ENCODE measurements at places on chromosomes 5 and 9.

DNA sequence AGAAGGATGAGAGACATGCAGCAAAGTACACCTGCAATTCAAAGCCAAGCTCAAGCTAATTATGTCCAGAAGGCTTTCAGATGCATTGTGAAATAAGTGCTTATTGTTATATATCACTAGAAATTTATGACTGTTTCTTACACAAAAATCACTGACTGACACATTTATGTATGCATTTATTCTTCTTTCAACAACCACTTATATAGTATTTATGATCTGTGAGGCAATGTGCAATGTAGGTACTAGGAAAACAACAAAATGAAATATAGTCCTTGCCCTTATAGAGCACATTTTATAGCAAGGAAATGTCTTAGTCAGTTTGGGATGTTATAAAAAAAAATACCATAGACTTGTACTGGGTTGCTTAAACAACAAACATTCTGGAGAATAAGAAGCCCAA is 167.6 kb downstream of the YIPF5 start:
- DNase-seq: no peak

GRCh38 chr5:38228914-38229313 is 29.4 kb upstream of the EGFLAM start:
- no peak for DNase-seq

- no peak for DNase-seq
Observed at GRCh38 chr5:163563880-163564279, 58.5 kb downstream of the MAT2B start.

GRCh38 chr5:139287890-139288635 is 5.5 kb upstream of the MATR3 start:
- DNase-seq: no peak

DNA sequence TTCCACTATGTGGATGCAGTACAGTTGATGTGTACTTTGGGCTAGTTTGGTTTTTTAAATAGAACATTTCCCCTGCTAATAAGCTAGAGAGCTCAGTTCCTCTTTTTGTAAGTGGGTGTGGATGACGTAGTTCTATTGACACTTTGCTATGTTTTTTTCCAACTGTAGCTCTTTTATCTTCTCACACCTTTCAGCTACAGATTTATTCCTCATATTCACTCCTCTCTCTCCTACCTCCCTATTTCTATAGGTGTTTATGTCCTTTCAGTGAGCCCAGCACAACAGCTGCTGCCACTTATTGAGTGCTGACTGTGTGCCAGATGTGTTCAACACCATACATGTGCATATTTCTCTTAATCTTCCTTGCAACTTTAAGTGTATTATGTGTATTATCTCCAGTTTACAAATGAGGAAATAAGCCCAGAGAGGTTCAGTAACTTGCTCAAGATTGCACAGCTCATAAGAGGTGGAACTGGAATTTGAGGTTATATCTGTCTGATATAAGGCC is 215.7 kb downstream of the SEMA6A start:
- DNase-seq: no peak

DNA sequence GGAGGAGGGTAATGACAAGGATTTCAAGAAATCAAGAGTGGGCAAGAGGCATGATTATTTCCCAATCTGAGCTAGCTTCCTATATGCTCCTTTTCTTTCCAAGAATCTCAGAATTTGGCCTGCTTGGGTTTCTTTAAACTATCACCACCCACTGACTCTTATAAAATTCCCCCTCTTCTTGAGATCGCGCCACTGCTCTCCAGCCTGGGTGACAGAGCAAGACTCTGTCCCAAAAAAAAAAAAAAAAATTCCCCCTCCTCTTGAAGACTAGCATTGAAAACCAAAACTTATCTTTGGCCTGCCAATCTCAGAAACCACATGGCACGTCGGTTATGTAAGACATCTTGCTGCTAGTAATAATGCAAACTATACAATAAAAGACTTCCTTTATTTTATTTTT is 3.4 kb upstream of the DMXL1 start:
- no peak for DNase-seq

DNA sequence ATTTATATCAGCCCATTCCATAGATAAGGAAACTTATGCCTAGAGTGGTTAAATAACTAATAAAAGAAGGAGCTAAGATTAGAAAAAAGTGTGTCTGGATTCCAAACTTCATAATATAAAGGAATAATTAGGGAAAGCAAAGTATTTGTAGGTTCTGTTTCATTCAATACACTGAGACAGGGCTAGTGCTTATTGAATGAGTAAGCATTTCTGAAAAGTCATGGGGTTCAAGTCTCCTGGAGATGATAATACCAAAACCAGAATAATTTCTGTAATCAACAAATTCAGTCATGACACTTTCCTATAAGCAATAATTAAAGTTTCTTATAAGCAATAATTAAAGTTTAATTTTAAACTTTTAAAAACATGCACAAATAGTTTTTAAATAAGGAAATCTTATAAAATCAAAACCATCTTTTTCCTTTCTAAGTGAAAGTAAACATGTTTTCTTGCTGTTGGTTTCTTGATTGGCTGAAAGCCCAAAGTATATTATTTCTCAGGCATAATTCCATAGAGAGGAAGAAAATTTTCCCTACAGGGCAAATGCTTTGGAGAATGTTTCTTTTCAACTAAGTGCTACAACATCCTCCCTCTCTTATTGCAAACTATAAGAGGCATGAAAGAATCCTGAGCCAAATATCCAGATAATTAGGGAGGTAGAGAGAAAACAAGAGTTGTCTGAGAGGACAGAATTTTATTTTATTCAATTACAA is 510.2 kb downstream of the PRELID2 start:
- no peak for DNase-seq

Measured in NCI-H774 (cell line).